NCI-H1417 treated with DMSO at 0.1 percent for 48 hours (cell line): ENCODE measurements at places on chromosomes 7 and 10.

GRCh38 chr7:35992436-35992835 is 160.6 kb upstream of the EEPD1 start:
- DNase-seq = no peak

DNA sequence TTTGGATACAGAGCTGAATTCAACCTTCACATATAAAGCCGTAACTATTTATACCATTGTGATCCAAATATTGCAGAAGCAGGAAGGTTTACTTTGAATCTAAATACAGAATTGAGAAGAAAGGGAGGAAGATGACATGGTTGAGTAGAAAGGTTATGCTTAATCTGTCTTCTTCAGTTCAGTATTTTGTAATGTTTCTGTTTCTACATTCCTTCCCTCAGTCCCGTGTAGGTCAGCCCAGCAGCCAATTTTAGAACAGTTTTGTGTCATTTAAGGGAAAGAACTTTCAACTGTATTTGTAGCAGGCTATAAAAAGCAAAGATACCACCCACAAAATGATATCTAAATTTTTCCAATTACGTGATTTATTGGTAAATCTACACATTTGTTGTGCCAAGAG is 97.4 kb downstream of the CPED1 start:
- no peak for DNase-seq

DNA sequence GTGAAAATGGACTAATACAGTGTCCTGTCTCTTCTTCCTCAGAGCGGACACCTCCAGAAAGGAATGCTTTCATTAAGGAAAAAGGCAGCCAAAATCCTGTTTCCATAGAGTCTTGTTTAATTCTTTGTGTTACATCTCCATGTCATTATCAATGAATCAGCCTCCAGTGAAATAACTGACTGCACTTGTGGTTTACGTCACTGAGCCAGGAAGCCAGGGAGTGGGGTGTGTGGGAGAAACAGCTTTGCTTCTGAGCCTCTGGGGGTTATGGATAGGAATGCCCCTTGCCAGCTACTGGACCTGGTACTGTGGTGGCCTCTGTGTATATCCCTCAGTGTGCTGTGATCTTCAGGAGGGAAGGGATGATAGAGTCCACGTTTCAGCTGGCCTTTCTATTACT is 416.8 kb downstream of the GALNT17 start:
- no peak for DNase-seq

- no peak for DNase-seq
Measured at GRCh38 chr10:31381766-31382316, 62.8 kb downstream of the ZEB1 start.
